ENCODE measurements at places on chromosomes 5 and 9. TPM values are rescaled to one million over a fixed set of nuclear protein-coding genes. Genes with fewer than 3 reads are reported as not detected.

The PDLIM4 gene
- total RNA-seq: 84.4 TPM

GRCh38 chr5:14416621-14417275 lies 164.8 kb upstream of the OTULINL start:
- no peak for DNase-seq
- no peaks in the 10 kb centered on the region for H3K27me3 ChIP-seq
- H3K36me3 ChIP-seq: peaks cover 69% of the 10 kb centered on the region
- H3K4me1 ChIP-seq: peaks cover 34% of the 10 kb centered on the region

- peak; percentile 70 for DNase-seq
- H3K27ac ChIP-seq: no peak overlapping the region
These were observed 1.9 kb upstream of the IDNK start for GRCh38 chr9:83620841-83621636.

DNA sequence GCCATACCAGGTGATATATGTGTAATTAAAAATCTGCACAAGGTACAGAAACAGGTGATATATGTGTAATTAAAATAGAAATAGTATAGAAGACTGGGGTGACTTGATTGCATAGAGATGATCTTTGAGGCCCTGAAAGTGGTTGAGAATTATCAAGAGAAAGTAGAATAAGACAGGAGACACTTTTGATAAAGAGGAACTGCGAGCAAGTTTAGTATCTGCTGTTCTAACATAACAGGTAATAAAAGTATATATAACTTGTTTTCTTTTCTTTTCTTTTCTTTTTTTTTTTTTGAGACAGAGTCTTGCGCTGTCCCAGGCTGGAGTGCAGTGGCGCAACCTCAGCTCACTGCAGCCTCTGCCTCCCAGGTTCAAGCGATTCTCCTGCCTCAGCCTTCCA lies 5.4 kb downstream of the SNX2 start:
- H3K27ac ChIP-seq: no peak overlapping the region
- H3K36me3 ChIP-seq: no peaks in the 10 kb centered on the region
- H3K4me1 ChIP-seq: peaks cover 18% of the 10 kb centered on the region
- DNase-seq: no peak

GRCh38 chr5:180323941-180324600 lies 29.1 kb downstream of the GFPT2 start:
- H3K4me3 ChIP-seq: no peak overlapping the region
- H3K27me3 ChIP-seq: no peaks in the 10 kb centered on the region
- peaks cover 40% of the 10 kb centered on the region for H3K36me3 ChIP-seq
- H3K4me1 ChIP-seq: no peaks in the 10 kb centered on the region
- no peak overlapping the region for H3K27ac ChIP-seq
- no peak for DNase-seq

DNA sequence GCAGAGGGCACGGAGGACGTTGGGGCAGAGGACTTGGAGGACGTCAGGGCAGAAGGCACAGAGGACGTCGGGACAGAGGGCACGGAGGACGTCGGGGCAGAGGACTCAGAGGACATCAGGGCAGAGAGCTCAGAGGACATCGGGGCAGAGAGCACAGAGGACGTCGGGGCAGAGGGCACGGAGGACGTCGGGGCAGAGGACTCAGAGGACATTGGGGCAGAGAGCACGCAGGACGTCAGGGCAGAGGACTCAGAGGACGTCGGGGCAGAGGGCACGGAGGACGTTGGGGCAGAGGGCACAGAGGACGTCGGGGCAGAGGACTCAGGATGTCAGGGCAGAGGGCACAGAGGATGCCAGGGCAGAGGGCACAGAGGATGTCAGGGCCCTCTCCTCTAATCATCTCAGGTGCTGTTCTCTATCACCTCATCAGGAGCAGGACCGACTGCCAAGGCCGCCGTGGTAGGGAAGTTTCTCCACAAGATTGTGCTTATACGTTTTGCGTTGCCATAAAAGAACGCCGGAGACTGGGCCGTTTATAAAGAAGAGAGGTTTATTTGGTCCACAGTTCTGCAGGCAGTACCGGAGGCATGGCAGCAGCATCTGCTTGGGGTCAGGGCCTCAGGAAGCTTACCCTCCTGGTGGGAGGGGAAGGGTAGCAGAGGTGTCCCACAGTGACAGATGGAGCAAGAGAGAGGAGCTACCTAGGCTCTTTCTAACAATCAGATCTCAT lies 29.4 kb upstream of the ADAMTS2 start:
- no peaks in the 10 kb centered on the region for H3K4me1 ChIP-seq
- H3K4me3 ChIP-seq: no peak overlapping the region
- no peak overlapping the region for H3K27ac ChIP-seq

- H3K27me3 ChIP-seq: no peaks in the 10 kb centered on the region
- no peaks in the 10 kb centered on the region for H3K4me1 ChIP-seq
- DNase-seq: no peak
- H3K36me3 ChIP-seq: no peaks in the 10 kb centered on the region
These were observed 178.9 kb upstream of the TUSC1 start for GRCh38 chr9:25857147-25857546.

Data from GM23248 (cell line).